ENCODE measurements at places on chromosomes 12 and 14.

DNA sequence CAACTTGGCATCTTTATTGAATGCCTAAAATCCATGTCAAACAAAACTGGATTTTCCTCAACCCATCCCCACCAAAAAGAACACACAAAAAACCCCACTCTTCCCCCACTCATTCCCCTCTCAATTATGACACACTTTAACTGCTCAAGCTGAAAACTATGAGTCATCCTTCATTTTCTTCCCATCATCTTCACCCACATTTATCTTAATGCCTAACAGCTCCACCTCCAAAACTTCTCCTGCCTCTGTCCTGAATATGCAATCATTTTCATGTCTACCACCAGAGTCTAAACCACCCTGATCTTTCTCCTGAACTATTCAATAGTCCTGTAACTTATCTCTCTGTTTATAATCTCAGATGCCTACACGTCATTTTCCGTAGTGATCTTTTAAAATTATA, 239.7 kb downstream of the BCAT1 start:
- no peak for DNase-seq

- DNase-seq = no peak
Observed at GRCh38 chr12:93957870-93958269, 190.5 kb upstream of the PLXNC1 start.

- DNase-seq = no peak
Observed at GRCh38 chr14:105303949-105304348, 3.1 kb upstream of the BRF1 start.

GRCh38 chr12:121849665-121850064, 9.0 kb downstream of the HPD start:
- no peak for DNase-seq

GRCh38 chr12:574475-575128, 88.6 kb downstream of the NINJ2 start:
- DNase-seq = no peak
